ENCODE measurements at places on chromosomes 2 and 18.

DNA sequence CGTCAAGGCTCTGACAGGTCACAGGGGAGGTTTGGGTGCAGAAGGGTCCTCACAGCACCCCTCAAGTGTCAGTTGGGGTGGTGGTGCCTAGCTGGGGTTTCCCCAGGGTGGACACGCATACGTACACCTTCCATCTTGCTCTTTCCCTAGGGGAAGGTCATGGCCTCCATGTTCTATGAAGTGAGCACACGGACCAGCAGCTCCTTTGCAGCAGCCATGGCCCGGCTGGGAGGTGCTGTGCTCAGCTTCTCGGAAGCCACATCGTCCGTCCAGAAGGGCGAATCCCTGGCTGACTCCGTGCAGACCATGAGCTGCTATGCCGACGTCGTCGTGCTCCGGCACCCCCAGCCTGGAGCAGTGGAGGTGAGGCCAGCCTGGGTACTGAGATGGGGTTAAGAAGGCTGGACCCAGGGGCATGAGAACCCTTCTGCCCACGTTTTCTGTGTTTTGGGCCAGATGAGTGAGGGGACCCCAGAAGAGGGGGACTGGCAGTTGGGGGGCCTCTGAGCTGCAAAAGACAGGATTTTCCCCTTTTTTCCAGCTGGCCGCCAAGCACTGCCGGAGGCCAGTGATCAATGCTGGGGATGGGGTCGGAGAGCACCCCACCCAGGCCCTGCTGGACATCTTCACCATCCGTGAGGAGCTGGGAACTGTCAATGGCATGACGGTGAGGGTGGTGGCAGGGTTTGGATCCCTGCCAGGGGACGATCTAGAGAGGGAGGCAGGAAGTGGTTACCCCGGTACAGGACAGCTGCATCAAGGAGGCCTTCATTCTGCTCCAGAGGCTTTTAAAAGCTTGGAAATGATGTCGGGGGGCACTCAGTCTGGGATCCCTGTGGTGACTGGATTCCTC, 20.9 kb downstream of the SLC30A3 start:
- DNase-seq = no peak

DNA sequence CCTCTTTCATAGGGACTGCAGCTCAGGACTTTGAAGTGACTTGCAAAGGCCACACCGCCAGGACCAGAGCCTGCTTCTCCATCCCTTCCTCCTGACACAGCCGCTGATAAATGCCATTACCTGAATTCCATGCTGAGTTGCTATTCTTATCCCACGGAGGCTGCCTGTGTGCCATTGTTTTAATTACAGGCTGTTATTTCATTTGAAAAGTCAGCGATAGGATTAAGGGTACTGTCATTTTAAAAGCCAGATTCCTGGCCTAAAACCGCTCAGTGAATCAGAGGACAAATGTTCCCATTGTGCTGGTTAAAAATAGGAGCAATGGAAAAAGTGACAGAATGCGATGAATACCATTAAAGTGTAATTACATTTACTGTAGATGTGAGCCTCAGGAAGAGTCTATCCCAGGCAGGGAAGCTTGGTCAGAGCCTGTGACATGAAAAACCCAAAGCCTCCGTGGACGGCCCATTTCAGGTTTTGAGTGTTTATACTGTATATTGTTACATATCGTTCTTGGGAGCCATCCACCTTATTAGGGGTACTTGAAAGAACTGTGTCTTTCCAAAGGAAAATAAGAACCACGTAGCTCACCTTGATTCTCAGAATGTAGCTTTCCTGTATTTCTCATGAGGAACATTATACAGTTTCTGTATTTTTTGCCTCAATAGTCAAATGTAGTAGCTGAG, 41.3 kb downstream of the PDCL3 start:
- no peak for DNase-seq

- DNase-seq = no peak
Measured at GRCh38 chr2:201574766-201575165, 68.5 kb downstream of the TMEM237 start.

GRCh38 chr2:152336119-152336853, 1.3 kb downstream of the FMNL2 start:
- DNase-seq = no peak

DNA sequence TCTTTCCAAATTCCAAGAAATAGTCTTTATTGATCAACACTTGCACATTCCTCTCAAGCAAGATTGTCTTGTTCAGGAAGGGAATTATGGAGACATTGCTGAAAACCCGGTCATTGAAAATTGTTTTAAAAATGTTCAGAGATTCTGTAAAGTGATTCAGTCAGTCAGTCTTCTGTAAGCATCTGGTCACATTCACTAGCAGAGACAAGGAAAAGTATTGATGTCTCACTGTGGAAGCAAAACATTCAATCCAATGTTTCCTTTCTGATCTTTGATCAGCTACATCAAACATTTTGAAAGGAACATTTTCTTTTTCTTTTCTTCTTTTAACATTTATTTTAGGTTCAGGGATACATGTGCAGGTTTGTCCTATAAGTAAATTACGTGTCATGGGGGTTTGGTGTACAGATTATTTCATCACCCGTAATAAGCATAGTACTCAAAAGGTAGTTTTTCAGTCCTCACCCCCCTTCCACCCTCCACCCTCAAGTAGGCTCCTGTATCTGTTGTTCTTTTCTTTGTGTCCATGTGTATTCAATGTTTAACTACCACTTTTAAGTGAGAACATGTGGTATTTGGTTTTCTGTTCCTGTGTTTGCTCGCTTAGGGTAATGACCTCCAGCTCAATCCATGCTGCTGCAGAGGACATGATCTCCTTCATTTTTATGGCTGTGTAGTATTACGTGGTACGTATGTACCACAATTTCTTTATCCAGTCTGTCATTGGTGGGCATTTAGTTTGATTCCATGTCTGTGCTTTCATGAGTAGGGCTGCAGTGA, 61.2 kb downstream of the CTNNA2 start:
- DNase-seq = no peak

- no peak for DNase-seq
Measured at GRCh38 chr2:170248574-170249393, 70.8 kb downstream of the MYO3B start.

GRCh38 chr2:86337244-86337835, at the start of gene REEP1:
REEP1 (minus strand) TSS chr2:86337626; CDS start chr2:86337510, 116 bp downstream.
- DNase-seq = no peak

GRCh38 chr2:233058717-233059546, 1.2 kb upstream of the INPP5D start:
- DNase-seq = no peak

GRCh38 chr18:35949090-35949489, 23.4 kb upstream of the RMP24 start:
- no peak for DNase-seq

DNA sequence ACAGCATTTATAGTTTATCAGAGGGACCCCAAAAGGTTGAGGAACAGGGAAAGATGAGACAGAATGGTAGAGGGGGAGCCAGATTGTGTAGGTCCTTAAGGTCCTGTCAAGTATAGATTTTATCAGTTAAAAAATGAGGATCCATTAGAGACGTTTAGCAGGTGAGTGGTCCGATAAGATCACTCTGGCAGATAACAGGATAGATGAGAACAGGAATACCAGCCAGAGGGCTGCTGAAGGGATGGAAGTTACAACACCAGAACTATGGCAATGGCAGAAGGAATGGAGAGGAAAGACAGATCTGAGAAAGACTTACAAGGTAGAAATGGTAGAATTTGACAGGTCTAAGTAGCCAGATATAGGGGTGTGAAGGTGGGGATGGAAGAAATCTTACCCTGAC, 141.7 kb downstream of the CDH20 start:
- no peak for DNase-seq

- no peak for DNase-seq
Measured at GRCh38 chr2:1601471-1602277, 142.6 kb downstream of the PXDN start.

DNA sequence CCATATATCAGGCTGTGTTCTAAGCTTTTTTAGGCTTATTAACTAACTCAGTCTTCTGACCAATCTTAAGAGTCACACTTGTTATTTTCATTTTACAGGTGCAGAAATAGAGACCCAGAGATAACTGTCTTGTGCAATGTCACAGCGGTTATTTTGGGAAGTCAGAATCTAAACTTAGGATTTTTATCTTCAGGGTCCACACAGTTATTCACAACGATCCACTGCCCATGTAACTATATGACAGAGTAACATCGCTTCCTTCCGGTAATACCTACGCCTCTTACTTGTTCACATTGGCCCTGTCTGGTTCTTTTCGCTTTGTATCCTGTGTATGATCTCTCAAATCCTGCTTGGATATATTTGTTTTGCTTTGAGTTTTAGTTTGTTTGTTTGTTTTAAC, 631.7 kb downstream of the LRP1B start:
- DNase-seq = no peak

- no peak for DNase-seq
Measured at GRCh38 chr18:76564655-76565237, 69.7 kb upstream of the ZNF516 start.

GRCh38 chr2:240983361-240983995, 14.9 kb upstream of the SNED1 start:
- no peak for DNase-seq

DNA sequence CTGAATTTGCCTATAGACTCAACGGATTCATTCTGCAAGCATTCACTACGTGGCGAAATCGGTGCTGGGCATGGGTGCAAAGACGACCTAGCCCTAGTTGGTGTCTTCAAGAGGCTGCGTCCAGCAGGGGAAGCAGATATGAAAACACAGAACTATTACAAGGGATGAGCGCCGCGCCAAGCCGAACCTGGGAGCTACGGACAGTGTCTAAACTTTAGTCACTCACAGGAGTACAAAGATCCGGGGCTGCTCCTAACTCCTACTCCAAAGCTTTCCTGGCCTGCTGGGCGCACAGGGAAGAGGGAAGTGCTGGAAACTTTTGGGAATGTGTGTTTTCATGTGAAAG, 732 bp upstream of the ANXA4 start:
- DNase-seq = no peak

- DNase-seq = no peak
Measured at GRCh38 chr2:166897666-166898065, 9.4 kb downstream of the XIRP2 start.

DNA sequence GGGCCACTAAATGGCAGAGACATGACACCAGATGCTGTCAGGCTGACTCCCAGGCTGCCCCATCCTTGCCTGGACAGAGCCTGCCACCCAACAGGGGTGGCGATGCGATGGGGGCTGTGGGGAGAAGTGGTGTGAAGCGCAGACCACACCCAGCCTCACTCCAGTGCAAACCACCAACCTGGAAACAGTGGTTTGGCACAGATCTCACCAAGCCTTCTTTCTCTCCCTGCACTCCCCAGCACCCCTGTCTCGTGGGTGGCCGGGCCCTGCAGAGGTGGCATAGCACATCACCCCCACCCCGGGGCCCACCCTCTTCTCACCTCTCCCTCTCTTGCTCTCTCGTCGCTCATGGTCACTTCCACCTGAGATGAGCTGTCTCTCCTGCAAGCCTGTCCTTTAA, 32.6 kb downstream of the CIB4 start:
- no peak for DNase-seq

DNA sequence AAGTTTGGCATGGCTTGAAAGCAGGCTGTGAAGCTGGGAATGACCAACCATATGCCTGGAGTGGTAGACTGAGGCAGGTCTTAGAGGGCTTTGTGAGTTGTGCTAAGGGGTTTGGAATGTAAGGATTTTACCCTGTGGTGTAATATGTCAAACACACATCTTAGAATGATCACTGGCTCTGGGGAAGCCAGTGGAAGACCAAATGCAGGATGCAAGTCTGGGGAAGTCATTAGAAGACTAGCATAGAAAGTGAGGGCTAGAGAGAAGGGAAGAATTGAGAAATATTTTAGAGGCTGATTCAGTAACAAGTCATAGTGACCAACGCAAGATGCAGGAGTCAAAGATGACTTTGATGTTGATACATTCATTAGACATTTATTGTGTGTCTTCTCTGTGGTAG, 3.5 kb upstream of the FHOD3 start:
- DNase-seq = no peak

DNA sequence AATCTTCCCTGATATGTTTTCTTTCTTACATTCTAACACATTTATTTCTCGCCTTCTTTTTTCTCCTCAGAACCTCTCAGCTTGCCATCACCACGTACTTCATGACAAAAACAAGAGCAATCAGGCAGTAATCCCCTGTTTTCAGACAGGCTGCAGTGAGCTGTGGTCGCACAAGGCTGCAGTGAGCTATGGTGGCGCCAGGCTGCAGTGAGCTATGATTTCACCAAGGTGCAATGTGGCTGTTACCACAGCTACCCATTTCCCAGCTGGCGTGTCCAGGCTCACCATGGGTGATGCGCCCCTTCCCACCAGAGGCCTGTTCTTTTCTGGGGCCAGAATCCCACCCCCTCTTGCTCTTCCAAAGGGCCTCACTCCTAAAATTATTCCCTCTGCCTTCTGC, 25.8 kb downstream of the TCF23 start:
- no peak for DNase-seq

DNA sequence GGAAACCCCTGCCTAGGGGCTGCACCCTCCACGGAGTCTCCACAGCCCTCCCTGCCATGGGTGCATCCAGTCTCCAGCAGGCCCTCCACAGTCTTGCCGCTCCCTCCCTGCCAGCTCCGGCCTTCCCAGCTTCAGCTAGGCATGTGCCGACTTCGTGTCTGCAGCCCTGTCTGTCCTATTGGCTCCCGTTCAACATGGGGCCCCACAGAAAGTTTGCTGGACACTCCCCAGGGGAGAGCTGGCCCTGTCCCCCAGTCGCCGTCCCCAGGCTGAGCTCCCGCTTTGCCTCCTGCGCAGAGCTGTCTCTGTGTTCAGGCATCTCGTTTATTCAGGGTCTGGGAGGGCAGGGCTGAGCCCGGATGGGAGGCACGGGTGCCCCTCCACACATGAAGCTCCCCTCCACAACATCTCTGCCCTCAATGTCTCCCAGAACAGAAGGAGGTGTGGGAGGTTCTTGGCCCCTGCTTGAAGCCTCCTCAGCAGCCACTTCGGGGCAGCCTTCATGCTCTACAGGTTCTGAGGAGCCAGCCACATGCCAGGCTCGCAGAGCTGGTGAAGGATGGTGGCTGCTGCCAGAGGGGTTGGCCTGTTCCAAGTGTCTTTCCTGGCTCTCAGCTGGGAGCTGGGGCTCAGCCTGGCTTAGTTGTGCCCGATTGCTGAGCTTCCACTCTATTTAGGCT, 120.1 kb upstream of the PXDN start:
- no peak for DNase-seq

DNA sequence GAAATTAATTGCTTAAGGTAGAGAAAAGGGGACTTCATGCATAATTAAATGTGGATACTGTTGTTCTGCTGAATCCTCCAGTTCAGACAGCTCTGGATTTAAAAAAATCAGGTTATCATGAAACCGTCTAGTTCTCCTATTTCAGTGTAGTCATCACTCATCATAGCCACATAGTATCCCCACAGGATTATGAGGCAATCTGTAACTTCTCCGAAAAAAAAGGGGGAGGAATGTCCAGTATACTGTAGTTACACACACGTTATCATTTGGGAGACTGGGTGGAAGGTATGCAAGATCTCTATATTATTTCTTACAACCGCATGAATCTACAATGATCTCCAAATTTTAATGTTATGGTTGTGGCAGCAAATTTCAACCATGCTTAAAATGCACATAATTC, 114.0 kb downstream of the HIBCH start:
- DNase-seq = no peak

GRCh38 chr18:36064027-36064808, 3.1 kb downstream of the RPRD1A start:
- no peak for DNase-seq

Data from activated CD4-positive, alpha-beta T cell treated with anti-CD3 and anti-CD28 coated beads, Interleukin-2, amount 50 U/mL, for 4 hours (primary cell).